Posterior cingulate gyrus (tissue), 11 donors: ENCODE measurements at places on chromosomes 6 and 20.

- no peak for DNase-seq
Observed at GRCh38 chr20:25321262-25321831, 69.3 kb downstream of the ABHD12 start.

DNA sequence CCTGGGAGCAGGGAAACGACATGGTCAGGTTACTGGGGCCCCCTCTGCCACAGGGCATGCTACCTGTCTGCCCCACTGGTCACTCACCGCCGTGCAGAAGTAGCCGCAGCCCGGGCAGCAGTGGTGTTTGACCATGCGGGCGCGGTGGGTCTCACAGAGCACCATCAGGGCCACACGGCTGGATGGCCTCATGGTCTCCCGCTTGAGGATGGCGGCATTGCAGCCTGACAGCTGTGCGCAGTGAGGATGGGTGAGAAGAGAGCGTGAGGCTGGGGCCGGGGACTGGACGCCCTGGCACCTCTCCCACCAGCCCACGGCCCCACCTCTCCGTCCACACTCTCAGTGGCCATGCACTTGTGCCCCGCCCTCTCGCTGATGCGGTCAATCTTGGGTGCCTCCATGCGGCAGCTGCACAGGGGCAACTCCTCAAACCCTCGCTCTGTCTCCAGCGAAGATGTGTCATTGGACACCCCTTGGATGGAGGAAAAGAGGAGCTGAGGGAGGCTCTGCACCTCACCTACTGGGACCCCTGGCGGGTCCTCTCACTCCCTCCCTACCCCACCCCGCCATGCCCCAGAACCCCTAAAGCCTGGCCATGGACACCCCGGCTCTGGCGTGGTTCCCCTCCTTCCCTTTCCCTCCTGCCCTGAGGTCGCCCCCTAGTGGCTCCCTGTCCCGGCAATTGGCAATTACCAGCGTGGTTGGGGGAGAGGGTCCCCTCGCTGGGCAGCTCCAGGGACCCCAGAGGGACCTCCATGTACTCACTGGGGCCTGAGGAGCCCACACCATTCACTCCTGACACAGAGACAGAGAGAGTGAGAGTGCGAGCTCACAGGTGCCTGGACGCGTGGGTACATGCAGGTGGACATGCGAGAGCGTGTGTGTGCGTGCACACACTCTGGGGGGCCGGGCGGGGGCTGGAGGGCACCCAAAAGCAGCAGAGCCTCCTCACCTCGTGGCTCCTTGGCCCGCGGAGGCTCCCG, 8.9 kb downstream of the EHMT2 start:
- no peak for DNase-seq

- DNase-seq: no peak
Observed at GRCh38 chr20:43942667-43943285, 28.1 kb downstream of the TOX2 start.

GRCh38 chr6:141550471-141550870, 582.3 kb upstream of the GJE1 start:
- no peak for DNase-seq

- no peak for DNase-seq
Observed at GRCh38 chr6:35368038-35368887, 25.9 kb downstream of the PPARD start.

DNA sequence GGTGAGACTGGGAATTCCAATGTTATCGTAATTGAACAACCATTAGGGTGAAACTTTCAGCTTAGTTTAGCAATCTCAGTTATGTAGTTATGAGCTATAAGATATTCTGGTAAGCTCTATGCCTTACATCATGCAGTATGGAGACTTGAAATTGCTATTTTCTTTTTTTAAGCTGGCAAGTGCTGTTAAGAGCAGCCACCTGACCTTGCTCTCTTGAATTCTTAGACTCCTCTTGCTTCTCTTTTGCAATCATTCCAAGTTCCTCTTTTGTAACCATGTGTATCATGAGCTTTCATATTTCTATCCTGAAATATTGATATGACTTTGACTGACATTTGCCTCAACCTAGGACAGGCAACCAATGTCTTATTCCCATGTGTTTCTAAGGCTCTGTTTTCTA, 446.3 kb upstream of the SLC35B3 start:
- DNase-seq: no peak

GRCh38 chr20:23629542-23630391, 8.0 kb downstream of the CST3 start:
- DNase-seq: no peak

DNA sequence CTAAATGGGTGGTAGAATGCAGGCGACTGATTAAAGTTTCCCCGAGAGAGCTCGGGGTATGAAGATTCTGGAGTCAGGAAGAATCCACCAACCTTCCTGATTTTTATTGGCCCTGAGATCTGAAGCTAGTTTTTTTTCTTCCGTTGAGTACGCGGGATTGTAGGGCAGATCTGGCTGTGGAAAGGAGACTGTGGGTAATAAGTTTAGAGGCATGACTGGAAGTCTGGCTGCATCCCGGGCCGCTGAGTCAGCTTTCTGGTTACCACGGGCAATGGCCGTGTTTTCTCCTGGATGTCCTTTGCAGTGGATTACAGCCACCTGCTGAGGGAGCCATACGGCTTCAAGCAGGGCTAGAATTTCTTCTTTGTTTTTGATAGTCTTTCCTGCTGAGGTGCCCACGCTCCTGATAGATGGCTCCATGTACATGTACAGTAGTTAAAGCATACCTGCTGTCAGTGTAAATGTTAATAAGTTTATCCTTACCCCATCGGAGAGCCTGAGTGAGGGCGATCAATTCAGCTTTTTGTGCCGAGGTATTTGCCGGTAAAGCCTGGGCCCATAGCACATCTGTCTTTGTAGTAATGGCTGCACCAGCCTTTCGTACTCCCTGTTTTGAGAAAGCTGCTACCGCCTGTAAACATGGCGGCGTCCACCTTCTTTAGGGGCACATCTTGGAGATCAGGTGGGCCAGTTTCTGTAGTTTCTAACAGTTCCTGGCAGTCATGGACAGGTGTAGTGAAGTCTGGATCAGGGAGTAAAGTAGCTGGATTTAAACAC, 154.0 kb downstream of the TRIM27 start:
- DNase-seq: no peak

DNA sequence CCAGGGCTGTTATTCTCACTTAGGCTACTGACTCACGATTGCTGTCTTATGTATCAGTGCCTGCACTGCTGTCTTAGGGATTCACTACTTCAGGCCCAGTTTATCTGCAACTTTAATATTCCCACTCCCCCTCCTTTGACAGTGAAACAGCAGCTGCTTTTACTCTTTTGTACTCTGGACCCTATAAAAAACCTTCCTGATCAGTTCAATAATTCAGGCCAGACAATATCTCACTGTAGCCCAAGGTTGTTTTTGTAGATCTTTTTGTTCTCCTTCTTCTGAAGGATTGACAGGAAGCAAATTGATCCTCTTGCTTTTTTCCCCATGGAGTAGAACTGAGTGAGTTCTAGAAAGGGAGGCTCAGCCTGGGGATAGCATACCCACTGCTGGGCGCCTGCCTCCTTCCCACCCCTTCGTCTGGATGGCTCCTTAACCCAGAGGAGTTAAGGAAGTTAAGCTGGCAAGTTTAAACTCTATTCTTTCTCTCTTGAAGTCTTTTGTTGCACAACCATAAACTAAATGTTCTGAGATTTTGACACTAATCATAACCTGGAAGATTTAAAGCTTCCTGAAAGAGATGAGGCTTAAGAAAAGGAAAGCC, 22.0 kb upstream of the EYS start:
- DNase-seq: no peak

DNA sequence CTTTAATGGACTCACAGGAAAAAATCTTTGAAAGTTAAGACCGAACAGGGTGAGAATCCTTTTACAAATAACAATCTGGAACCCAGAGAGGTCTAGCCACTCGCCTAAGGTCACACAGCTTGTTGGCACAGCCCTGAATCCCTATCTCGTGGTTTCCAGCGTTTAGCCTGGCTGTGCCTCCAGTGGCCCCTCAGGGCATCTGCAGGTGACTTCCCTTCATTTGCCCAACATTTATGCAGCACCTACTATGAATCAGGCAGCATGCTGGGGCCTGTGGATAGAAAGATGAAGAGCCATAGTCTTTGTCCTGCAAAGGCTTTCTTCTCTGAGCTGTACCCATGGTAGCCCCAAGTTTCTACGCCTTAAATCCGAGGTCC, 2.6 kb upstream of the NR2E1 start:
- DNase-seq: no peak

- no peak for DNase-seq
Observed at GRCh38 chr6:46993846-46994245, 48.3 kb downstream of the ADGRF1 start.

GRCh38 chr6:5081955-5082354, 3.2 kb upstream of the PPP1R3G start:
- no peak for DNase-seq

DNA sequence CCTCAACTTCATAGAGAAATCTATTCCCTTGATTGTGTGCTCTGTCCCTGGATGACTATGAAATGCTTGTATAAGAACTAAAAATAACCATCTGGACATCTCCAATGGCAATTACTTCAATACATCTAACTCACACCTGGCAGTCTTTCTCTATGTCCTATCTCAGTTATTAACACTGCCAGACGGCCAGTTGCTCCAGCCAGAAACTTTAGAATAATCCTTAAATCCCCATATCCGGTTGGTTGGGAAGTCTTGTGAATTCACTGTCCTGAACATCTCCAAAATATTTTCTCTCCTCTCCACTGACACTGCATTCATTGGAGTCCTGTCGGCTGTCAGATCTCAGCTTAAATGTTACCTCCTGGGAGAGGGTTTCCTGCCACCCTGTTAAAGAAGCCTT, 12.2 kb upstream of the LAMA2 start:
- DNase-seq: no peak

- no peak for DNase-seq
Observed at GRCh38 chr6:7594579-7595125, 4.7 kb downstream of the SNRNP48 start.

GRCh38 chr20:36352843-36353553, 46.9 kb downstream of the DLGAP4 start:
- no peak for DNase-seq

DNA sequence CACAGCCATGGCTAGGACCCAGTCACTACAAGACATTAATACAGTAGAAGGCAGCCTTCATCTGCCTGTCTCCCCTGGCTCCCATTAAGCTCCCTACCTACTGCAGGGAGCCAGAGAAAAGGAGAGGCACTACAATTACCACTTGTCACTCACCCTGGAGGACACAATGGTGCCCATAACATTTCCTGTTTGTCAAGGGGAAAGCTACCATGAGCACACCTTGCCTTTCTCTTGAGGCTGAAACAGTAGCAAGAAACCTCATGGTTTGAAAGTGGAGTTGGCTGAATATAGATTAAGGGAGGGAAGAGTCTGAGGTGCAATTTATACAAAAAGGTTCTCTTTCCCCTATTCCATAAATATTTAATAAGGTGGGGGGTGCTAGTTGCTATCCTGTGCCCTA, 27.9 kb downstream of the STK38 start:
- no peak for DNase-seq

DNA sequence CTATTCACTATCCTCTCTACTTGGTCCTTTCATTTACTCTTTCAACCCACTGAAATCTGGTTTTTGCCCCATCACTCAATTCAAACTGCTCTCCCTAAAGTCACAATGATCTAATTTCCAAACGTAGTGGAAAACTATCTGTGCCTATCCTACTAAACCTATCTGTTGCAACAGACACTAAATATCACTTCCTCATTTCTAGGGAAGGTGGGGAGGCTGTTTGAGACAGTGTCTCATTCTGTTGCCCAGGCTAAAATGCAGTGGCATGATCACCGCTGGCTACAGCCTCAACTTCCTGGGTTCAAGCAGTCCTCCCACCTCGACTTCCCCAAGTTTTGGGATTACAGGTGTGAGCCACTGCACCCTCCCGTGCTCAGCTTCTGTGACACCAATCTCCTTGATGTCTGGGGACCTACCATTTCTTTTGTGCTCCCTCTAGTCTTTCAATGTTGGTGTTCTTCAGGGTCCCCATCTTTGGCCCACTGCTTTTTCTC, 8.8 kb downstream of the RANBP9 start:
- no peak for DNase-seq

- no peak for DNase-seq
Observed at GRCh38 chr6:54236984-54237383, 71.3 kb upstream of the TINAG start.

GRCh38 chr6:26339612-26340011, 25.4 kb upstream of the BTN3A2 start:
- DNase-seq: no peak

DNA sequence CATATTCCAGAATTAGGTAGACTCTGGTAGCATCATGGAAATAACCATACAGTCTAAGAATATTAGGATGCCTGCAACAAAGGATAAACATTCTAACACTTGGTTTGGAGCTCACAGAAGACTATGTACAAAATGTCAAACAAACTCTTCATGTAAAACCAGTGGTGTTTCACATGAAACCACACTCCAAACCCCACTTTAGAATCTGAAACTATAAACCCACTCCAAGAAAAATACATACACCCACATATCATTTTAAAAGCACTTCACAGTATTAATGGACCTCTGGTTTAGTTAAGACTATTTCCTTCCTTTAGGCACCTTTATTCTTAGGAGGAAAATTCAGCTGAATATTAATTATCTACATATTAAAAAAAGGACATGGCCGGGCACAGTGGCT, 10.5 kb downstream of the AURKA start:
- no peak for DNase-seq

DNA sequence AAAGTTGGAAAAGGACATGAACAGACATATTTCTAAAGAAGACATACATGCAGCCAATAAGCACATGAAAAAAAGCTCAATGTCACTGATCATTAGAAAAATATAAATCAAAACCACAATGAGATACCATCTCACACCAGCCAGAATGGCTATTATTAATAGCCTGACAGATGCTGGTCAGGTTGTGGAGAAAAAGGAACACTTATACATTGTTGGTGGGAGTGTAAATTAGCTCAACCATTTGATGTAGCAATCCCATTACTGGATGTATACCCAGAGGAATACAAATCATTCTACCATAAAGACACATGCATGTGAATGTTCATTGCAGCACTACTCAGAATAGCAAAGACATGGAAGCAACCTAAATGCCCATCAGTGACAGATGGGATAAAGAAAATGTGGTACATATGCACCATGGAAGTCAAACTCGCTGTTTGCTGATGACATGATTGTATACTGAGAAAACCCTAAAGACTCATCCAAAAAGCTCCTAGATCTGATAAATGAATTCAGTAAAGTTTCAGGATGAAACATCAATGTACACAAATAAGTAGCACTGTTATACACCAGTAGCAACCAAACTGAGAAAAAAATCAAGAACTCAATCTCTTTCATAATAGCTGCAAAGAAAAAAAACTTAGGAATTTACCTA, 196.8 kb downstream of the ADGB start:
- DNase-seq: no peak

DNA sequence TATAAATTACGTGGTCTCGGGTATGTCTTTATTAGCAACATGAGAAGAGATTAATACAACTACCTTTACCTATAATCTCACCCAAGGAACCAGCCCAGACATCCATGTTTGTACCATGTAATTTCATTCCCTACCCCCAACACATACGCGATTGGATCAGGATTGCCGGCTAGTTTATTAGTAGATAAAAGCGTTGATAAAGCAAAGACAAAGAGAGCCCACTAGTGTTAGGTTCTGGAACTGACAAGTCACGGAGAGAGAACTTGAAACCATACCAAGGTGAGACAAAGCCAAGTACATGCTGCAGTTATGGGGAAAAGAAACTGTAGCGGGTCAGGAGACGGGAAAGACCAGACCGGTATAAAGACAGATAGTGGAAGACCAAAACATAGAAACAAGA, 37.4 kb upstream of the FAM135A start:
- DNase-seq: no peak
